ENCODE measurements at places on chromosomes 7 and 10. TPM values are rescaled to one million over a fixed set of nuclear protein-coding genes. Genes with fewer than 3 reads are reported as not detected.

DNA sequence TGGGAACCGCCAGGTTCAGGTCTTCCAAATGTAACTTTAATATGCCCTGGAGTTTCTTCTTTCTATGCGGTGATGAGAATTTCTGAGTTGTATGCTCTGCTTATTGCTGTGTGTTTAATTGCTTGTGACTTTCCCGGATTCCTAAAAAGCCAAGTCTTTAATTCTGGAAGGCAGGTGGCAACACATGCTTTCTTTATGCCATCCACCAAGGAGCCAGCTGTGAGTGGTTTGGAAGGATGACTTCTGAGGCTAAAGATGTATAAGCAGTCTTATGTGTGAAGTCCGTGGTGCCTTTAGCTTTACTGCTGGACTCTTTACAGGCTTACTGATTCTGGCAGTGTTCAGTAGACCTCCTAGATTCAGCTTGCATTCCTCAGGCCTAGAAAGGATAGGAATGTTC is 3.1 kb downstream of the SDK1 start:
- DNase-seq = no peak

TMEM213 gene
- not detected for total RNA-seq

DNA sequence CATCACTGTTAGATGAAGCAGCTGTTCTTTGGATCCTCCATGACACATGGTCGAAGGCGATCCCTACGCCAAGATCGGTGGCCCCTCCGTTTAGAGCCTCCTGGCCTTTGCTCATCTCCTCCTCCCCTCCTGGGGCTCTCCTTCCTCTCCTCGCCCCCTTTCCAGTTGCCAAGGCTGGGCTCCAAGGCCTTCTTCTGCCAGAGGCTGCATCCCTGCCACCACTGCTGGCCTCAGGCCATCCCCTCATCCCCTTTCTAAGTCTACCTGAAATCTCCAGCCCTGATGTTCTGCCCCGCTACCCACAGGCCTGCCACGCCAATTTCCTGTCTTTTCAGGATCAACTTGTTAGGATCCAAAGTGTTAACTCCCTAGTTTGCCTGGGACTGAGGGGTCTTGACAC is 265.1 kb upstream of the ZMIZ1 start:
- no peak for DNase-seq

PYROXD2 gene
- total RNA-seq = 4.2 TPM

DNA sequence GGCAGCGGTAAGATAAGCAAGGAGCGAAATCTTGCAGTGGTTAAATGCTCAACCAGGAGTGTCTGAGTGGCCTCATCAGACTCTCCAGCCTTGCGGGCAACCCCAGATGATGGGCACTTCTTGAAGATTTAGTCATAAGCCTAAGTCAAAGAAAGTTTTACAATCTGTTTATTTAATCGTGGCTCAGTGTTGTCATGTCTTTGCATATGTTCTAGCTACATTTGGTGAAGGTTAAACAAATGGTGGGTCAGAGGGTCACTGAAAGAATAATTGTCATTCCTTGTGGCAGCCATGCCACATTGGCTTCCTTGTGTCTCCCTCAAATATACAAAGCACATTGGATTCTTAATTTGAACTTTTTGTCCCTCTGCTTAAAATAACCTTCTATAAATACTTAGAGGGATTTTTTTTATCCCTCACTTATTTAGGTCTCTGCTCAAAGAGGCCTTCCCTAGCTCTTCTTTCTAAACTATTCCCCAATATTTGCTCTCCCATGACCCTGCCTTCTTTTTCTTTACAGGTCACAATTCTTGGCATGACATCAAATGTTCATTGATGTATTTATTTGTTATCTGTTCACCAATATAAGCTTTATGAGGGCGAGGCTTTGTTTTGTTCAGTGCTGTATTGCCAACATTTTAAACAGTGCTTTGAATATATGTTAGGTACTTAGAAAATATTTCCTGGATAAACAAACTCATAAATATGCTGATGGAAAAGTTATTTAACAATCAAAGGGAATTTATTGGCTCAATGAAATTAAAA is 68.7 kb downstream of the NEUROD6 start:
- peak; percentile 52 for DNase-seq

DNA sequence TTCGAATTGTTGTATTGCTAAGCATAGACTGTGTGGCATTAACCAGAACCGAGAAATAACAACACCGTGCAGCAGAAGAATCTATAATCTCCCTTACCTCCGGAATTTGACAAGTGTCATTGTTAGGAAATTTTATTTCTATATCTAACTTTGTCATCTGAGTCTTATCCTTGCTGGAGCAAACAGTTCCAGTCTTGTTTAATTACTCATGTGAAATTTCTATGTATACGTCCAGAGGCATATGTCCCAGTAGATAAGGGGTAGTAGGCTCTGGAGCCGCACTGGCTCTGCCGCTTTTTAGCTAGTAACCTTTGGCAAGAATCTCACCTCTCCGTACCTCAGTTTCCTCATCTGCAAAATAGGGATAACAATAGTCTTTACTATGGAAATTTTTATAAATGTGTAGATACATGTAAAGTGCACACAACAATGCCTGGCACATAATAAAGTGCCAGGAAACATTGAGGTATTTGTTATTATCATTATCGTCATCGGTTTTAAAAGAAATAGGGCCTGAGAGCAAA is 228.6 kb downstream of the VTI1A start:
- no peak for DNase-seq
